Neuronal stem cell (in vitro differentiated cells): ENCODE measurements at places on chromosomes 12 and 14.

GRCh38 chr12:96424601-96425000 lies 24.4 kb upstream of the CDK17 start:
- DNase-seq: no peak

DNA sequence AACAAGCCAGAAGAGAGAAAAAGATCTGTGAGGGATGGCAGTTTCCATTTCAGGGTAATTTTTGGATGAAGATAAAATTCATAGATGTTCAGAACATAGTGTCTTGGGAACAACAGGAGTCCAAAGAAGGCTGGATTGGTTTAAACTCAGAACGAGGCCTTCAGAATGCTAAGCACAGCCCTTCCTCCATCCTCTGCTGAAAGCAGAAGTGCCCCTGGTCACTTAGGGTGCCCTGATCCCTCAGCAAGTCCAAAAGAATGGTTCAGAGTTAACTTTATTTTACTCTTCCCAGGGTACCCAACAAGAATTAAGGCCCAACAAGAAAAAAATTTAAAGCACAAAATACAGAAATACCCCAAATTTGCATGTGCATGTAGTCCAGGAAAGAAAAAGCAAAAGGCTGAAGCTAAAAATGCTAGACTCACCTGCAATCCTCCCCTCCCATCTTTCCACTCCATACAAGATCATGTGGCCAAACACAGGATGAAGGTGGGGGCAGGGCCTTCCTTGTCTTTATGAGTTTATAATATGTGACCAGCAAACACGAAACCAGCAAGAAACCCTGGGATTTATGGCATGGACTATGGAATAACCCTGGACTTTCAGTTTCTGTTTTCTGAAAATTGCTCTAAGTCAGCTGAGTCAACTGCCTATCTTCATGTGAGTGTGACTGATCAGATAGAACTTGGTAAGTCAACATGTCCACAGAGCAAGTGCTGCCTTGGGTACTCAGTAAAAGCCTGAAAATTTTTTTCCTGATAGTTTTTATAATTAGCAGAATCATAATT lies 21.2 kb downstream of the MAX start:
- no peak for DNase-seq

DNA sequence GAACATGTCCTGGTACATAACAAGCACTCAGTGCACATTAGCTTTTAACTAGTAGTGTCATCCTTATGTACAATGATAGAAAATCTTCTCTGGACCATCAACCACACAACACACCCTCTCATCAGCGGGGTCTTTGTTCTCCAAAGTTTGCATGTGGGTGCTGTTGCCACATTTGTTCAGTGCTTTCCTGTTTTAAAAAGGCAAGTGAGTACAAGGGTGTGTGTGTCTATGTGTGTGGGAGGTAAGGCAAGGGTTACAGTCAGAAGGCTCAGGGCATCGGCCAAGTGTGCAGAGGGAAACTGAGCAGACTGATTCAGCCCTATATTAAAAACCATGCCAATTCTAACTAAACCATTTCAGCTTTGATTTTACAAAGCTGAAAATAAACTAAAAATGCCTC lies 17.9 kb downstream of the KRT76 start:
- DNase-seq: no peak

DNA sequence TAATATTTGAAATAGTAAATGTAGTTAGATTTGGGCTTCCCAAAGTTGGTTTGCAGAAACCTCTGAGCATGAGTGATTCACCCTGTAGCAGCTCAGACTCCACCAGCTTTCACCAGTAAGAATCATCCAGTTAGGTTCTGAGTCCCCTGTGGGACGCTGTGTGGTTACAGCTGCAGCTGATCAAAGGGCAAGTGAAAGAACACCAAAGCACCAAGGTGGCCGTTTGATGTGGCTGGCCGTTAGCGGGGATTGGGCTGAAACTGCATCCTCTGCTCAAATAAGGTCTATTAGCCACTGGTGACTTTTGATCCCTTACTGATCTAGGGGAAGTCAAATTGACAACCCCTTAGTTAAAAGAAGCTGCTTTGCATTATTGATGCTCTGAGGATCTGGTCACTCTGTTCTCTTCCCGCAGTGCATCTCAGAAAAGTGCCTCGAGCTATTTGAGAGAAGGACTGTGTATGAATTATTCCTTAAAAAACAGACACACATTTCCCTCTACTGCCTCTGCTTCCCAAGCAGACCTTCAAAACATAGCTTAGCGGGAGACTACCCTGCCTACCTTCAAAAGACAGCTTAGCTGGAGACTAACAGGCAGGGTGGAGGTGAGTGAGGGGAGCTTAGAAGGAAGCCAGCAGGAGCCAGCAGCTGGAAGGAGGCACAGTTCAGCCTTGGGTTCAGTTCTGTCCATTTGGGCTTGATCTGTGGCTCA lies 3.7 kb downstream of the ABHD12B start:
- no peak for DNase-seq

DNA sequence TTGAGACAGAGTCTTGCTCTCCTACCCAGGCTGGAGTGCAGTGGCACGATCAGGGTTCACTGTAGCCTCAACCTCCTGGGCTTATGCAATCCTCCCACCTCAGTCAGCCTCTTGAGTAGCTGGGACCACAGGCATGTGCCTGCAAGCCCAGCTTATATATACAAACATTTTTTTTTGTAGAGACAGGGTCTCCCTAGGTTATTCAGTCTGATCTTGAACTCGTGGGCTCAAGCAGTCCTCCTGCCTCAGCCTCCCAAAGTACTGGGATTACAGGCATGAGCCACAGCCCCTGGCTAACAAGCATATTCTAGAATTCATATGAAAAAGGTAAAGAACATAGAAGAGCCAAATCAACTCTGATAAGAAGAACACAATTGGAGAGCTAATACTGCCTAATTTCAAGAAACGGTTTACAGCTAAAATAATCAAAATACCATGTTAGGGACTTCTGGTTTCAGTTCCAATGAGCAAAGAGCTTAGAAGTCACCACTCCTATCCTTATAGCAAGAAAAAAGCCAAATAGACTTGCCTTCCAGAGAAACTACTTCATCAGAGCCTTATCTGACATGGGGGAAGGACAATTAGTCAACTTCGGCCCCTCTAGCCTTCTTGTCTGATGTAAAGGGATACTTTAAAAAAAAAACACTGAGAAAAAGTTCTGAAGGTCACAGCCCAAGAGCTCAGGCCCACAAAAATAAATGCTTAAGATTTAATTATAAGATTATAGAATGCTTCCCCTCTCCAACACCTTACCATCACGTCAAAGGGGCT lies 37.6 kb downstream of the TMEM116 start:
- no peak for DNase-seq
